Thoracic aorta (tissue), 2 donors: ENCODE measurements at places on chromosomes 1 and 21.

GRCh38 chr1:201792534-201793305, 36.2 kb upstream of the IPO9 start:
- DNase-seq: peak; percentile 30

- DNase-seq: no peak
Observed at GRCh38 chr1:1080122-1080757, 6.1 kb upstream of the RNF223 start.

DNA sequence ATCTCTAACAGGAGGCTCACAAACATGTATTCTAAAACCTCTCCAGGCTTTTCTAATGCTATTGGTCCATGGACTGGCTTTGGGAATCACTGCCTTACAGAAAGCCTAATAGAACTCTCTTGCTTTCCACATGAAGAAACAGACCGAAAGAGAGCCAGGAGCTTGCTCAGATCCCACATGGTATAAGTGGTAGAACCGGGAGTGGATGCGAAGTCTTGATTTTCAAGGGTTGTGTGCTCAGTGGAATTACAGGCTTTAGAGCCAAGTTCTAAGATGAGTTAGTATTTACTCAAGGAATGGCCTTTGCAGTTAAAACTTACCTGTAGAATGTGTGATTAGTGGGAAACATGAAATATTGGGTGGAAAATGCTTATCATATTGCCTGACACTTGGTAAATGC, 54.3 kb upstream of the HSD17B7 start:
- no peak for DNase-seq

GRCh38 chr1:1347663-1348419, 1.4 kb downstream of the DVL1 start:
- no peak for DNase-seq

GRCh38 chr1:232579958-232580941, 49.7 kb downstream of the SIPA1L2 start:
- DNase-seq: no peak

DNA sequence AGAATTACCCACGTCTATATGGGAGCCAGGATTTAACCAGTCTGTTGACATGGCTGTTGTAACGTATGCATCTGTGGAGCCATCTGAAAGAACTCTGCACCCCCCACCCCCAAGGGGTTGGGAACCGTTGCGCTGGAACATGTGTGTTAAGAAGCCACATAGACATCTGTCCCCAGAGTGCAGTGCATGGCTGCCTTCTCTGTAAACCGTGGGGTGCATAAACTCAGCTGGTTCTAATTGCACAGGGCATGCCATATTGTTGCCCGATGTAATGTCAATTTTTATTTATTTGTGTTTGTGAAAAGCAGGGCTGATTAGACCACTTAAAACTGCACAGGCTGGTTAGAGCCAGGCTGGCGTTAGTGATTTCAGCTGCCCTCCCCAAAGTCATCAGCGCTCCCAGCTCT, 70.1 kb upstream of the ROR1 start:
- no peak for DNase-seq

- no peak for DNase-seq
Observed at GRCh38 chr1:223248001-223248769, 105.1 kb upstream of the TLR5 start.

DNA sequence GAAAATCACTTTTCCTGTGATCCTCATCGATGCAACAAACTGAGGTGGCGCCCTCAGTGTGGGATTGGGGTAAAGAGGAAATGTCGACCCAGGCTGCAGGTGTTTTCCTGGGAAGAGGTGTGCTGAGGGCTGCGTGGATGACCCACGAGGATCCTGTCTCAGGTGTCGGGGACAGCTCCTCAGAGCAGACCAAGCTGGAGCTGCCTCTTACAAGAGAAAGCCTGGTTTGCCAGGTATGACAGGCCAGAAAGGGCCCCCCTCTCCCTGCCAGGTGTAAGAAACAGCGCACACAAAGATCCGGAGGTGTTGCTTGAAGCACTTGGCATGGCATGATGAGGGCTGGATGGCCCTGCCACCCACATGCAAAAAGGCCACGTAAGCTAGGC, 12.6 kb downstream of the FHAD1 start:
- DNase-seq: no peak

GRCh38 chr1:168261390-168261789, 19.3 kb upstream of the TBX19 start:
- DNase-seq: no peak
